HL-60 (cell line): ENCODE measurements at places on chromosomes 3 and 15.
A peak's percentile ranks its signal among the peaks of the same experiment; 100 is the strongest.

DNA sequence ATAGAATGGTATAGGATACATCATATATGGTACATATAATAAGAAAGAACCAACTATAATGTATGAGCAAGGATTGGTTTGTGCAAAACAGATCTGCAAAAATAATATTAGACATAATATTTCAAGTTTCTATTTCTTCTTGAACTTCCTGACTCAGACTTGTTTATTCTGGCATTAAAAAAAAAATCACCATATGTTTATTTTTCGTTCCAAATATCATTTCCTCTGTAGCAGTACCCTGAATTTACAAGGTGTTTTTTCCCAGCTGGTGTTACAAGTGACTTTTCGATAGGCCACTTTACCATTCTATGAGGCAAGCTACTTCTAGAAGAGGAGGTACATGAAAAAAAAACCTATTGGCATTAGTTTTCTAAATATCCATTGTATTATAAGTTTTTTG is 785.0 kb downstream of the PDCD6IP start:
- no peak for DNase-seq

GRCh38 chr3:4038351-4038750 is 239.1 kb downstream of the LRRN1 start:
- no peak for DNase-seq

- peak; percentile 72 for DNase-seq
Observed at GRCh38 chr15:45635191-45635638, 386 bp downstream of the SQOR start.

- DNase-seq = peak; percentile 78
Observed at GRCh38 chr3:194745422-194746184, 59.9 kb downstream of the FAM43A start.

DNA sequence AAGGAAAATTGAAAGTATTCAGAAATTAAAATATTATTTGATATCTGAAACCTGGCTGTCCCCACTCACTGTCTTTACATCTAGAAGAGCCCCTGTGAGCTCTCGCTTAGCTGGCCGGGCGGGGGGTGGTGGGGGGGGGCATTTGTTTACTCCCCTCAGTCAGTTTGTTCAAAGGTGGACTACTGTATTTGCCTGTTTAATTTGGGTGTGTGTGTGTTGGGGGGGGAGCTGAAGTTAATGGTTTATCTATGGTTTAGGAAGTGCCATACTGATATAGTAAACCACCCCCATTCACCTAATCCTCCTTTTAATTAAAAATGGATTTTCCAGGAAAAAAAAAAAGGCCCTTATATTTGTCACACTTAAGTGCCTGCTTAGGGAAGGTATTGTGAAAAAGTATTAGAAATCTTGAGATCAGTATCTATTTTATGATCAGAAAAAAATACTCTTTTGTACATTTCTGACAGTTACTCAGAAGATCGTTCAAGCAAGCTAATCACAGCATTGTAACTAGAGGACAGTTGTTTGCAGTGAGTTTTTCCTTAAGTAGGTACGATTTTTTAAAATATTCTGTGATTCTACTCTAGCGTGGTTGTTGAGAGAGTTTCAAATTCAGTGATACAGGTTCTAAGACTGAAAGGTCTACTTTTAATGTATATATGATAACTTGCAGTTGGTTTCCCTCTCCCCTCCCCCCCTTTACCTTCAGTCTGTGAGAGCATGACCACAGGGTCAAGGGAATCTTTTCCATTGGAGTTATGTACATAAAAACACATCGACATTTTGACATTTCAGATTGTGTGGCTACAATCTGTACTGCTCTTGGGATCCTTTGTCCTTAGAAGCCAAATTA is 8.5 kb downstream of the NR2F2 start:
- DNase-seq = no peak

GRCh38 chr15:57415602-57416001 is 39.3 kb downstream of the CGNL1 start:
- DNase-seq = no peak

DNA sequence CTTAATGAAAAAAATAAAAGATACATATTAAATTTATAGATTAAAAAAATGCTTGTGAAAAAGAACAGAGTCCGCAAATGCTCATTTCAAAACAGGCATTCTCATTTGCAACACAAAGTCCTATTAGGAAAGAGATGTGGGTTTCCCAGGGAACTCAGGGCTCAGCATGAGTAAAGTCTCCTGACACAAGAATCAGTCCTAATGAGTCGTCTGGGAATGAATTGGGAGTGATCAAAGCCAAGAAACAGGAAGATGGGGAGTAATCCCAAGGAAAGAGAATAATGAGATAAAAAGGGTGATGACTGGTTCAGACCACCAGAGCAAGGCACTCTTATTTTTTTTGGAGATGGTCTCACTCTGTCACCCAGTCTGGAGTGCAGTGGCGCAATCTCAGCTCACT is 443.7 kb downstream of the NR2F2 start:
- DNase-seq = no peak

GRCh38 chr15:28934645-28935044 is 48.9 kb downstream of the APBA2 start:
- DNase-seq = no peak

GRCh38 chr15:96583671-96584070 is 253.2 kb downstream of the NR2F2 start:
- peak; percentile 56 for DNase-seq

DNA sequence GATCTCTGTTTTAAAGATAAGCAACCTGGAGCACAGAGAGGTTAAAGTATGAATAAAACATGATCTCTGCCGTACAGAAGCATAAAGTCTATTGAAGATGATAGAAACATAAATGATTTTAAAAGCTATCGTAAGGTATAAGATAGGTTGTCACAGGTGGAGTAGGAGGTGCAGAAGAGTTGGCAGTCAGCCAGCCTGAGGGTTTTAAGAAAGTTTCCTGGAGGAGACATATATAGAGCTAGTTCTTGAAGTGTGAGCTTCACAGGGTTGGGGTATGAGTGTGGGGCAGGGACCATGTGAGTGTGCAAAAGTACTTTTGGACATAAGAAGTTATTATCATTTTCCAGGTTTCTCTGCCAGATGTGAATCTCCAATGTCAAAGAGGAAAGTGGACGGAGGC is 3.9 kb upstream of the FGF12 start:
- no peak for DNase-seq

DNA sequence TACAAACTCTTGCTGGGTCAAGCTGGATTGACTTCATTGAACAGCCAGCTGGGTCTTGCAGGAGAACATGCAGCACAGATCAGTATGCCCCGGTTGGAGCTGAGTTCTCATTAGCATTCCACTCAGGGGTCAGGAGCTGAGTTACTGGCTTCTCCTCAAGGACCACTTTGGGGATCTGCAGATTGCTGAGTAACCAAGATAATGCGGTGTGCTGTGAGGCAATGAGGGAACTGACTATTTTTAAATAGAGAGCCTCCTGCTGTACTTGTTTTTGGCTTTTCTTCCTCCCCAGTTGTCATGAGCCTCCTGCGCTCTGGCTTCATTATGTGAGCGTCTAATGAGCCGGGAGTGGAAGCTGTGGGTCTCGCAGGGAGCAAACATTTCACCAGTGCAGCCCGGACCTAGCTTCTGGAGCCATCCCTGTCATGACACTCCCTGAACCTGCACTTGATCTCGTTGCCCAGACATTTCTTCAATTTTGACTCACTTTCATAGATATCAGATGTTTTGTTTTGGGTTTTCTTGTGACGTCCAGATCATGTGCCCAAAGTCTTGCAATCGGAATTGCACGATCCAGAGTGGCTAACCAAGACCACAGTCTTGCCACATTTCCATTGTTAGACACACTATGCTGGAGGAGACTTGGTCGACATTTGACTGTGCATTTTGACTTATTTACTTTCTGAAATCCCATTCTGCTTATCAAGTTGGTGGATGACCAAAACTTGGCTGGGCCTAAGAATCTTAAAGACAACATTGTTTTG is 327.2 kb downstream of the LRTM1 start:
- no peak for DNase-seq

GRCh38 chr15:48415036-48415886 is 84.0 kb downstream of the DUT start:
- DNase-seq = no peak

DNA sequence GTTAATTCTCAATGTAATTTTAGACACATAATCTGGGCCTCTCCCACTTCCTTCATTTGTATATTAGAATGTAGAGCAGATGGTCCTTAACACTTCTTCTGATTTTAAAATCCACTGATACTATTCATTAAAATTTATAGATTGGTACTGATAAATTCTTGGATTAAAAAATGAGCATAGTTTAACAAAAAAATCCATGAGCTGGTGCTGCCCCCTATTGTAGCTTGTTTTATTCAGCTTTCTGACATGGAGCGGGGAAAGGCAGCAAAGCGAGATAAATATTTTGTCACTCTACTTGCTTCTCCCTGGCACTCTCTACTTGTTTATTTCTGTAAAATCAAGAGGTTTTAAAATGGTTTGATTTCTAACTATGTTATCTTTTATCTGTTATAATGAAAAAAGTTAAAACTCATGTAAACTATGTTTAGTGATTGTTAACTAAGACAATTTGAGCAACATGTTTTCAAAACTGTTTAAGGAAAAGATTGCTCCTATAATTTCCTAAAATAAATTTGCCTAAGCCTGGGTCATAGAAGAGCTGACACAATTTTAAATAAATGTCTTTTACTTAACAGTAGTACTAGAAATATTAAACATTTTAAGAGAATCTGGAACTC is 26.5 kb upstream of the PLOD2 start:
- no peak for DNase-seq

DNA sequence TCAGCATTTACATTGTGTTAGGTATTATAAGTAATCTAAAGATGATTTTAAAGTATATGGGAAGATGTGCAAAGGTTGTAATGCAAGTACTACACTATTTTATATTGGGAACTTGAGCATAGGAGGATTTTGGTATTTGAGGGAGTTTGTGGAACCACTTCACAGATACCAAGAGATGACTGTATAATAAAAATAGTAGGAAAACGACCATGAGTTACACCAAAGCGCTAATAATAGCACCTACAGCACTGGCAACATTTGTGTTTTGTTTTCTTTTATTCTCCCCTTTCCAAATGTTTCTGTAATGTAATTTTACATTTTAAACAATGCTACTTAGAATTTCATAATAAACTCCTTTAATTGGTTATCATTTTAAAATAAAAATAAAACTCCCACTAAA is 10.5 kb downstream of the CNBP start:
- no peak for DNase-seq

DNA sequence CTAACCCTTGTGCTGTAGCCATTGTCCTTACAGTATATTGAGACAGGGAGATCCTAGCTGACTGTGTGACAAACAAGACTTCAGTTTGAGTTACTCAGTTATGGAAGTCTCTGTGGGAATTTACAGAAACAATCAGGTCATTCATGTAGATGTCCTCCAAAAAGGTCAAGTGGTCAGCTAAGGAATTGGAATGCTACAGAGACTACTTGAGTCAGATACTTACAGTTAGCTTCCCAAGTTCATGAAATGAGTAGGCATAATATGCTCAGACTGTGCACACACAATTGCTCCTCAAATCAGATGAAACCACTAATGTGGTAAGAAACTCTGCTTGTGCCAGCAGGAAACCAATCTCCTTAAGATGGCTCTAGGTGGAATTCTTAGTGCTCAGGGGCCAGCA is 985.7 kb downstream of the NSUN3 start:
- DNase-seq = no peak

DNA sequence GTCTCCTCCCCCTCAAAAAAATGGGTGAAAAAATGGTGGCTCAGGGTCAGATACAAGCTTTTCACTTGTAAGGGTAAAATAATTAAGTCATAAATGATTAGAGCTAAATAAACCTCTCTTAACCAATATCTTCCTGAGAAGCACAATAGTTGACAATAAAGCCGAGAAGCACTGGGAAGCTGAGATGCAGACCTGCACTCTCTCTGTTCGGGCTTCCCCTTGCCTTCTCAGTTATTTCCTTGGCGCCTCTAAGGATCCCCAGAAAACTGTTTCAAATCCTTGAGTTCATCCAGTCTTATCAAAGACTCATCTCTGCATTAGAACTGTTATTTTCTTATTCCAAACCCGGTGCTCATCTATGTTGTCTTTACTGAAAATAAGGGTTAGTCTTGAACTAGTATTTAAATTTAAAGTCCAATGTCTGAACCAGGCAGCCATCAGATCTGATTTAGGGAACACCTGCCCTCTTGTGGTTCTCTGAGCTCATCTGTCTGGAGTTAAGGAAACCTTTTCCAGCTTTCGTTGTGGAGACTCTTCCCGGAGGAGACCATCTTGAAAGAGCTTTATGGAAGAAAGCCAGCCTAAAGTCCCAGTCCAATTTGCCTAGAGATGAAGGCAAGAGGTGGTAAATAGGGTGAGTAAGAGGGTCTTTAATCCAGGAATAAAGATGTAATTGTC is 256.4 kb upstream of the MCTP2 start:
- DNase-seq = no peak

DNA sequence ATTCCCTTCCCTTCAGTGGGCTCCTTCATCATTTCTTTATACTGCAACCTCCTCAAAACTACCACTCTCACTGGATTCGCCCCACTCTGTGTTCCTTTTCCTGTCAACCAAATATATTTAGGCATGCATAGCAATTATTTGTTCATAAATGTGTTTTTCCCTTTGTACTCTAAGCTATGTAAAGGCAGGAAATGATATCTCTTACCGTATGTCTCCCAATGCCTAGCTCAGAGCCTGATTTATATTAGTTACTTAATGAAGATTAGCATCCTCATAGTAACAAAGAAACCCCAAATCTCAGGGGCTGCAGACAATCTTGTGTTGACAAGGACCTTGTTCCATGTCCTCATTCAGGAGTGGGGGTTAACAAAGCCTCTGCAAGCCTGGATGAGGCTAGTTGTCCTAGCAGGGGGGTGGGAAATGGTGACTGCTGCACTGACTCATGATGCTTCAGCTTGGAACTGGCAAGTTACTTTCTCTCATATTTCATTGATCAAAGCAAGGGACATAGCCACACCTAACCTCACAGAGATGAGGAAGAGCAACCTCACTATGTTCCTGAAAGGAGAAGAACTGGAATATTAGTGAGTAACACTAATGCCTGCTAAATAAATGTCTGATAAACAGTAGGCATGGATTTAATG is 15.2 kb downstream of the PHLDB2 start:
- DNase-seq = no peak

- peak; percentile 24 for DNase-seq
Observed at GRCh38 chr3:9500108-9501050, 53.2 kb downstream of the LHFPL4 start.

- DNase-seq = no peak
Observed at GRCh38 chr3:69273896-69274295, 112.0 kb downstream of the FRMD4B start.

GRCh38 chr15:38905632-38906031 is 341.0 kb upstream of the RASGRP1 start:
- DNase-seq = no peak

GRCh38 chr15:55515491-55515890 is 7.5 kb upstream of the DNAAF4 start:
- no peak for DNase-seq

GRCh38 chr3:113614402-113614801 is 82.0 kb downstream of the USF3 start:
- DNase-seq = peak; percentile 34

GRCh38 chr3:138367911-138368310 is 19.5 kb downstream of the MRAS start:
- DNase-seq = no peak

- DNase-seq = no peak
Observed at GRCh38 chr3:172635588-172635987, 75.3 kb downstream of the NCEH1 start.

GRCh38 chr3:173096140-173096539 is 44.9 kb downstream of the SPATA16 start:
- no peak for DNase-seq

- no peak for DNase-seq
Observed at GRCh38 chr3:63413523-63413922, 135.4 kb downstream of the SYNPR start.

- DNase-seq = no peak
Observed at GRCh38 chr15:55770806-55771205, 27.9 kb upstream of the PRTG start.
